Stimulated activated naive CD4-positive, alpha-beta T cell treated with Interleukin-2 at 50 U/mL for 16 hours (primary cell): ENCODE measurements at places on chromosomes 13 and 19.

DNA sequence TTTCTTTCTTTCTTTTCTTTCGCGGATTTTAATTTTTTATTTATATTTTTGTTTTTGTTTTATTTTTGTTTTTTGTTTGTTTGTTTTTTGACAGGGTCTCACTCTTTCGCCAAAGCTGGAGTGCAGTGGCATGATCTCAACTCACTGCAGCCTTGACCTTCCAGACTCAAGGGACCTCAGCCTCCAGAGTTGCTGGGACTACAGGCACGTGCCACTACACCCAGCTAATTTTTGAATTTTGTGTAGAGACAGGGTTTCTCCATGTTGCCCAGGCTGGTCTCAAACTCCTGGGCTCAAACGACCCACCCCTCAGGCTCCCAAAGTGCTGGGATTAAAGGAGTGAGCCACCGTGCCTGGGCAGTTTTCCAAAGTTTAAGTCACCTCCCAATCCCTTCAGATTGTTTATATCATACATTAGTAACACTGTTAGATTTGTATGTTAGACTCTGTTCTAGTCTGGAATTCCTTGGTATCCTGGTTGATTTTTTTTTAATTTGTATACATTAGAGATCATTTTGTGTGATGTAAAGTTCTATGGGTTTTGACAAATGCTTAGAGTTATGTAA is 597.3 kb downstream of the DCT start:
- no peak for DNase-seq

GRCh38 chr19:58558623-58559274 is 338 bp upstream of the UBE2M start:
- no peak for DNase-seq

DNA sequence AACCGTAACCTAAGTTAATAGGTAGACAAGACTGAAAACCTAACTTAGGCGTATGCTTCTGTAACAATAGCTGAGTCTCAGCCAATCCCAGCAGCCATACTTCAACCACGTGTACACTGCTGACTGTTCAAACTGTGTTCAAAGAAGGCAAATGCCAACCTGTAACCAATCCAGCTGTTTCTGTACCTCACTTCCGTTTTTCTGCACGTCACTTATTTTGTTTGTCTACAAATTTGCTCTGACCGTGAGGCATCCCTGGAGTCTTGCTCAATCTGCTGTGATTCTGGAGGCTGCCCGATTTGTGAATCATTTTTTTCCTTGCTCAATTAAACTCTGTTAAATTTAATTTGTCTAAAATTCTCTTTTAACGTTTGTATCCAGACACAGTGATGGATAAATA is 59.2 kb downstream of the EDNRB start:
- DNase-seq: no peak

DNA sequence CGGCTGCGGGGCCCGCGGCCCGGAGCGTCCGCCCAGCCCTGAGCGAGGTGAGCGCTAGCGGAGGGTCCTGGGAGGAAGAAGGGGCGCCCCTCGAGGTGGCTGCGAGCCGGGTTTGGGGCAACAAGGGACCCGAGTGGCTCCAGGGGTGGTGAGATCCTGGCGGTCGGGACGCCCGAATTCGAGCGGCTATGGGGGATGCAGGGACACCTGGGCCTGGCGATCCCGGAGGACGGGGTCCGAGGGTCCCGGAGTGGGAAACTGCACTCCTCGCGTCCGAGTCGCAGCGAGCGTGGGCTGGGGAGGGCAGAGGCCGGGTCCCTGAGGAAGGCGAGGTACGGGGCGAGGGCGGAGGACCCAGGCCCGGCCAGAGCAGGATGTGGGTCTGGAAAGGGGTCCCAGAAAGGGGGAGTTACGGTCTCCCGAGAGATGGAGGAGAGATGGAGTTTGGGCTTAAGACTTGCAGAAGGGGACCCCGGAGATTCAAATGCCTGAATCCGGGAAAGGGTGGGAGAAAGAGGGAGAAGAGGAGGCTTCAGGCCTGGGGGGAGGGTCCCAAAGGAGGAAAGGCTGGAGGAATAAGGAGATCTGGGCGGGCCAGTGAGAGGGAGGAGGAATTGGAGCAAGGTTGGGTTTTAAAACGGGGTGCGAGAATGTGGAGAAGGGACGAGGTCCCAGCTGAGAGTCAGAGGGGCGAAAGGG is 542 bp downstream of the CACNG7 start:
- DNase-seq: no peak

DNA sequence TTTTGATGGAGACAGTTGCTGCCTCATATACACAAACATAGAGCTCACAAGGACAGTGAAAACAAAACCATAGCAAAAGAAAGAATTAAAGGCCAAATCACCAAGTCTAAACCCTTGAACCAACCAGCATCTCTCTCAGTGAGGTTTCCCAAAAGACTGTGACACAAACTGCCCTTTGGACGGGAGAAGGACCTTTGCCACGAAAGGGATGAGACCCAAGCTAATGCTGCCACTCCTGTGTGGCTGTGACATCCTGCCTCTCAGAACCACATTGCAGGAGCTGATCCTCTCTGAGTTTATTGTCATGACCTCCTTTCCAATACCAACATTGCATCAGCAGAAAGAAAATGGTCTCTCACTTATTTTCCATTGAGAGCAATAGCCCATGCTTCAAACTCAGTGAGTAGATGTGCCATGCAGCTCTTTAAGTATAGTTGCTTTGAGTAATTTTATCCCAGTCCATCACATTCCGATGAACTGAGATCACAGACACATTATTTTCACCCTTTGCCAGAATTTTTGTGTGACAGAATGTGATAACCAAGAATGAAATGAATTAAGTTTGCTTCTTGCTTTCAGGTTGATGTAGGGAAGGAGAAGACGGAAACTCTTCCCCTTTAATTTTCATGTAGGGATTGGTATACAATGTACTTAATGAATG is 133.5 kb upstream of the IRS2 start:
- DNase-seq: no peak
